ENCODE measurements at places on chromosomes 3 and 15. TPM values are rescaled to one million over a fixed set of nuclear protein-coding genes. Genes with fewer than 3 reads are reported as not detected.

DPPA2 gene
- total RNA-seq = not detected

ERC2 gene
- total RNA-seq = 2.9 TPM

LIPC gene
- total RNA-seq = not detected

PLA2G4D gene
- total RNA-seq = not detected

UBR1 gene
- 24.0 TPM for total RNA-seq

CISH gene
- total RNA-seq = 9.3 TPM

CSPG5 gene
- not detected for total RNA-seq

TGM4 gene
- not detected for total RNA-seq

TMC3 gene
- total RNA-seq = 0.81 TPM

LRRFIP2 gene
- 123 TPM for total RNA-seq

GATA2 gene
- total RNA-seq = 16.0 TPM

CCDC9B gene
- 28.0 TPM for total RNA-seq

SERPINI2 gene
- not detected for total RNA-seq

ARGFX gene
- total RNA-seq = not detected

FBXW12 gene
- not detected for total RNA-seq

EFCAB12 gene
- total RNA-seq = 0.08 TPM

TRH gene
- 0.30 TPM for total RNA-seq

CDHR4 gene
- total RNA-seq = not detected

SEMA3G gene
- total RNA-seq = 6.7 TPM

MYO5C gene
- 10.2 TPM for total RNA-seq

FRMD4B gene
- total RNA-seq = 7.1 TPM
